ENCODE measurements at places on chromosomes 3 and 15.

DNA sequence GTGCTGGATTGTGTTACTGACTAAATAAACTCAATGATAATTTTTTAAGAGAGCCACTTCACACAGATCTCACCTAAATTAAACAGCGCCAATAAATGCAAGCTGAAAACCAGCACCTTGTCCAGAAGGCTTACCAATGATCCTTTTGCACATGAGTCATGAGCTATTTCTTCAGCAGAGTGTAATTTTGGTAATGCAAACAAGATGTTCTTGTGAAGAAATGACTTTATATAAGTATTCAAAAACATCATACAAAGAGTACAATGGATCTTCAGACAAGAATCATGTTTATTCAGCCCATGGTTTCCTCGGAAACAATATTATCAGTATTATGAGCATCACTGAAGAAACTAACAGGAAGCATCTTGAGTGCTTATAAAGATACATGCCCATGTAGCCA lies 263.8 kb upstream of the UBE2E2 start:
- no peak for DNase-seq

DNA sequence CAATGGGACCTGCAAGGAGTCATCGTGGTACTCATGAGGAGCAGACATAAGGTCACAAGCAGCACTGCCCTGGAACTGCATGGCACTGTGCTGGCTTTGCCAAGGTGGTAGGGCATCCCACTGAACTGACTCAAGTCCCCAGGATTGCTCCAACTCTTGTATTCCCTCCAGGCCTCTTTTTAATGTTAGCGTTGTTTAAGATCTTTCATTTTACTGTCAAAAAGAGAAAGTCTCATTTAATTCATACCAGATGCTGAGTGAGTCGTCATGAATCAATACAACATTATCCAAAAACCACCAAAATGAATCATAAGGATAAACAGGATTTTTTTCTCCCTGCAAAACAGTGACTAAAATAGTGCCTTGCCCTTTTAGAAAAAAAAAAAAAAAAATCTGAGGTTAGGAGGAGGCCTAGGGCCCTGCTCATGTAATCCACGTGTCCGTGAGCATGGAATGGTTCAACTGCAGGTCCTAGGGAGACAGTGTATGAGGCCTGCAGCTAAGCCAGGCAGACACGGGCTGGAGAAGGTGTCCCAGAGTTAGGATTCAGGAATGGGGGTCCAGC lies 36.7 kb upstream of the BLM start:
- DNase-seq, result no peak

DNA sequence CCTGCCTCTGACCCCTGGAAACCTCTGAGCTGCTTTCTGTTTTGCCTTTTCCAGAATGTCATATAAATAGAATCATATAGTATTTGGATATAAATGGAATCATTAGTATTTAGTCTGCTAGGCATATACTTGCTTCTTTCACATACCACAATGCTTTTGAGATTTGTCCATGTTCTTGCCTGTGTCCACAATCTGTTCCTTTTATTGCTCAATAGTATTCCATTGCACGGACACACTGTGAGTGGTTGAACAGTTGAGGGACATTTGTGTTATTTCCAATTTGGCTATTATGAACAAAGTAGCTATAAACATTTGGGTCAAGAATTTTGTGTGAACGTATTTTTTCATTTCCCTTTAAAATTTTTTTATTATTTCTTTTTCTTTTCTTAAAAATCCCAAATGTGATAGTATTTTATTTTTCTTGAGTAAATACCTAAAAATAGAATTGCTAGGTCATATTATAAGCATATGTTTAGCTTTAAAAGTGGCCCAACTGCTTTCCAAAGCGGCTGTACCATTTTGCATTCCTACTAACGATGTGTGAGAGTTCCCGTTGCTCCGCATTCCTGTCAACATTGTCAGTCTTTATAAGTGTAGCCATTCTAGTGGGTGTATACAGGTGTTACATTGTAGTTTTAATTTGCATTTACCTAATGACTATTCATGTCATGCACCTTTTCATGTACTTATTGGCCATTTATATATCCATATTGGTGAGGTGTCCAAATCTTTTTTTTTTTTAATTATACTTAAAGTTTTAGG lies 26.5 kb downstream of the WDR53 start:
- no peak for DNase-seq

GRCh38 chr15:51620641-51621040 lies 1.9 kb downstream of the DMXL2 start:
- DNase-seq, result no peak

- no peak for DNase-seq
Observed at GRCh38 chr15:33975022-33975565, 6.8 kb downstream of the CHRM5 start.

GRCh38 chr3:188217011-188217463 lies 63.1 kb downstream of the LPP start:
- DNase-seq, result no peak

DNA sequence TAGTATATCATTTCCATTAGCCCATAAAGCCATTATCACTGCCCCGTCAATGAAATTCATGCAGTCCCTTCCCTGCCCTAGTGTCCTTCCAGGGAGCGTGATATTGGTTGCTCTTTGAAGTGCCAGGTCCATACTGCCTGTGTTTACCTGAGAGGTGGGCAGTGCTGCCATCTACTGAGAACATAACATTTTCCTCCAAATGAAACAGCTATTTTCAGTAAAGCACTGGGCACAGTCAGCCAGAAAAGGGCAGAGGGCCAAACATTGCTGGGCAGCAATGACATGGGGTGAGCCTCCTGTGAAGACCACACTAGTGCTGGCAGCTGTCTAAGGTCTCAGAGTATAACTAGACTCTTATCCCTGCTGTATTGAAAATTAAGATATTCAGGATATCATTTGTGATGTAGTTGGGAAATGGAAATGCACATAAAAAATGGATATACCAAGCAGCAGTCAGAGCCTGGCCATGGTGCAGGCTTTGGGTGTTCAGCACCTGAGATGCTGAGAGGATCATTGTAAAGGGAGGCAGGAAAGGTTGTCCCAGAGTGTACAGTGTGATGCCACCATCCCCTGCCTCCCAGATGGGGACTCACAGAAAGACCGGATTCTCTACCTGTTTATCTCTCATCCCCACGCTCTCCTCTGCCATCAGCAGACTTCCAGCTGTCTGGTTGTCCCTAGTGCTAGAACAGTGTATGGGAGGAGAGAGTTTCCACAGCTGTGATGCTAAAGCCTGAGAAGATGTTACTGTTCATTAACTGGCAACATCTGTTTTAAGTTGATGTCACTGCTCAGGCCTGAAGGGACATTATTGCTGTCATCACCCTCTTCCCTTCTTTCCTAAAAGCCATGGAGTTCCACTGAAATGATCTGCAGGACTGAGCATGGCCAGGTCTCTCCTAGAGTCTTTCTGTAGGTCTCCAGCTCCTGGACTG lies 108.8 kb downstream of the ARNT2 start:
- DNase-seq, result no peak

DNA sequence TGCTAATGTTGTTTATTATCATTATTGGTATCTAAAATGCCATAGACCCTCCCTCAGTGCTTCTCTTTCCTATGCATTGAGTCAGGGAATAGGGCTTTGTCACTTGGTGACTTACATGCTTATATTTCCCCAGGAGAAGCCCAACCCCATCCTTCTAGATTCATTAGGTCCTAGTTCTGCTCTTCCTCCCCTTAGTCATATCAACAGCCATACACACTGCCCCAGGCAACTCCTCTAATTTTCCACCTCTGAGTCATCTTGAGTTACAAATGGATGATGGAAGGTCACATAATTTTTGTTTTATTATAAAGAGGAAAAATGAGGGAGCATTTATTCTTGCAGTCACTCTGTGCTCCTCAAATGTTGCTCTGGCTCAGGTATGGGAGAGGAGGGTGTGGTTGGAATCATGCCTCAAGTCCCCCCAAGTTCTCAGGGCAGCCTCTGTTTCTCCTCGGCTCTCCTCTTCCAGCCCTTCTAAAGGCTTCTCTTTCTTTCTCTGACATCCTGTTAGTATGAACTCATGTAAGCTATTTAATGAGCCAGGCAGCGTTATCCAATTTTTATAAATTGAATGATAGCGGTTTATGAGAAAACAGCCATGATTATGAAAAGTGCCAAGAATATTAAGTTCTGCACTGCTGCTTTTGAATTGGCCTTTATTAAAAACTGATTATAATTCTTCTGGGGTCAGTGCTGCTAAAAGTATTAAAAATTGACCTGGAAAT lies 45.6 kb upstream of the FSTL1 start:
- no peak for DNase-seq

DNA sequence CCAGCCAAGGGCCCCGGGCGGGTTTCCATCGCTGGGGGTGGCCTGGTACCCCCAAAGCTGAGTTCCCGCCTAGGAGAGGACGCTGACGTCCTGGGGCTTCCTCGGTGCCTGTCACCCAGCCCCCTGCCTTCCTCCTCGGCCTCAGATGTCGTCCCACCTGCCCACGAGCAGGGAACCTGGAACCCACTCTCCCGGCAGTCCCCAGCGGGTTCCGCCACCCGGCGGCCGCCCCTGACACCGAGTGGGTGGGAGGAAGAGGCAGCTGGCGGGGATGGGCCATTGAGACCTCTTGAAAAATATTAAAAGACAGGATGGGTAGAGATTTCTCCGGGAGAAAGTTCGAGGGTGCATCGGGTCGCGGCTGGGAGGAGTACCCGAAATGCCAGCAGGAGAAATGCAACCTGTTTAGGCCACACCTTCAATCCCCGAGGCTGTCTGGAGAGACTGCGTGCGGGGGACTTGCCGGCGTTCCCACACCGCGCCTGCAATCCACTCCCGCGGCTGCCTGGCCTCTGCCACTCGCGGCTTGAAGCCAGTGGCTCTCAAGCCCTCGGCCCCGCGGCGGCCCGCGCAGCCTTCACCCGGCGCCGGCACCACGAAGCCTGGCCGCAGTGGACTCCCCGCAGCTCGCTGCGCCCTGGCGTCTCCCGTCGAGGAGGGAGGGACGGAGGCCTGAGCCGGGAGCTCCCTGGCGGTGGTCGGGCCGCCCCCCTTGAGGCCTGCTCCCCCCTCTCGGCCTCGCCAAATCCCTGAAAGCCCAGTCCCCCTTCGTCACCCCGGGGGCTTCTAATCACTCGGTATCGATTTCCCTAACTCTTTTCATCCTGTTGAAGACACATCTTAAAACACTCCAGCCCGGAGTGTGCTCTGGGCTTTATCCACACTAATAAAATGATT lies 8.6 kb upstream of the NR2F2 start:
- no peak for DNase-seq

DNA sequence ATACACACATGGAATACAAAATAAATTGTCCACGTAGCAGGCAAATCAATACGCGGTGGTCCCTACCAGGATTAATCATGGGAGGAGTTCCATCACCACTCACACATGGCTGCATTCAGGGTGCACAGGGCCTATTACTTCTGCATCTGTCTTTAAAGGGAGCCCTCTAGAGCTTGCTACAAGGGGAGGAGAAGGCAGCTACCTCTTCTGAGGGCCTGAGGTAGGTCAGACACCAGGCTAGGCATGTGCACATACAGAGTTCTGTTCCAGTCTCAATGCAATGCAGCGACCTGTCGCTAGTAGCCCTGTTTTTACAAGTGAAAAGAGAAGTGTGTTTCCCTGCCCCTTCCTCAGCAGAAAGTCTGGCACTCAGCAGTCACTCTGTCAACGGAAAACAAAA lies 102.7 kb downstream of the ROBO2 start:
- DNase-seq, result no peak

DNA sequence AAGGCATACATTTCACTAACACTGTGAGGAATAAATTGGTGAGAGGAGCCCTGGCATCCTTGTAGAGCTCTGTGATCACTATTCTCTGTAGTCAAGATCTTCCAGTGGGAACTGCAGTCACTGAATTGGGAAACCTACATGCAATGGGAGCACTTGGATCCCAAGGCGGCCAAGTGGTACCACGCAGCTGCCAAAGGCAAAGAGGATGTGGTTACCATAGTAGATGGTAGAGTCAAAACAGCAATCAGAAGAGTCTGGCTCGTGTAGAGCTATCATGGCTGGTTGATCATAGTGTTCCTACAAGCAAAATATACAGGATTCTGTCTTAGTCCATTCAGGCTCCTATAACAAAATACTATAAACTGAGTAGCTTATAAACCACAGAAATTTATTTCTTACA lies 849.7 kb downstream of the ROBO2 start:
- DNase-seq, result no peak

DNA sequence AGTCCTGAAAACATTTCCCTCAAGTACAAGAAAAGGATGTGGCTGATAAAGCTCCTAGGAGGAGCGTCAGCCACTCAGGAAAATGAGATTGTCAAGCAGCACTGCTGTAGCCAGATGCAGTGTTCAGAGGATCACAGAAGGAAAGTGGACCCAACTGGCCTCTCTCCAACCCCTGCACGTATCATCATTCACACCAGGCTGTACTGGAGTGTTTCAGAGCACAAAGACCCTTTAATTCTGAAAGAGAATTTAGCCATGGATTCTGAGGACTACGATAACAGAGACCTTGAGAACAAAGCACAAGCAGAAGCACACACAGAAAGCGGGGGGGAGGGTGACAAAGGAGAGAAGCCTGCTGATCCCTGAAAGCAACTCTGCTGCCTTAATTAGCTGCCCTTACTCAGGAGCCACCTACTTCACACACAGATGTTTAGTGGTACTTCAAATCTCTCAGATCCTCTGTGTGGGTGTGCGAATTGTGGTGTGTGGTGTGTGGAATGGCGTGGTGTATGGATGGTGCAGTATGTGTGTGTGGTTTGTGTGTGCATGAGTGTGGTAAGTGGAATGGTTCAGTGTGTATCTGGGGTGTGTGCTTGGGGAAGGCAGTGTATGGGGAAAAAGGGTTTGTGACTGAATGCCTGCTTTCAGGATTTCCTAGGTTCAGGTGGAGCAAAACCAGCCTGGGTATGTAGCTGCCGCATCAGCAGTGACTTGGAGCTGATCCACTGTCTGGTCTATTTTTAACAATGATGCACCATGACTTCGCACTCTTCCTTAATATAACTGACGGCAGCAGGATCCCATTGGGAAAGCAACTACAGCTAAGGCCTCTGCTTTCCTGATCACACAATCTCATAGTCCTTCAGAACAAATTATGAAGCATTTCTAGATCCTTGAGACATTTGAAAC lies 192.5 kb downstream of the RSL24D1 start:
- no peak for DNase-seq

GRCh38 chr3:50267280-50267913 lies 1.6 kb upstream of the SEMA3B start:
- no peak for DNase-seq

DNA sequence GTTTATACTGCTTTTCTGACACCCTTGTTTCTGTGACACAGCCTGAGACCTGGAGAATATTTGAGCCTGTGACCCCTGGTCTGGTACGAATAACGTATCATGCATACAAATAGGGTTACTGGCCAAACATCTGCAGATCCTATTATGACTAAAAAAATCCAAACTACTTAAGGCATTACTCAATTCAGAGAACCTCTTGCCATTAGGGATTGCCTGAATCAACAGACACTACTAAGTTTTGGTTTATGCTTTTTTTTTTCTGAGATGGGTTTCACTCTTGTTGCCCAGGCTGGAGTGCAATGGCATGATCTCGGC lies 35.4 kb downstream of the OSBPL10 start:
- no peak for DNase-seq

GRCh38 chr3:125512135-125512920 lies 7.7 kb downstream of the SNX4 start:
- no peak for DNase-seq

- no peak for DNase-seq
Observed at GRCh38 chr15:36832774-36833463, 253.5 kb downstream of the CDIN1 start.

Data from activated CD4-positive, alpha-beta T cell treated with anti-CD3 and anti-CD28 coated beads for 24 hours (primary cell).